ENCODE measurements at places on chromosomes 4 and X.

DNA sequence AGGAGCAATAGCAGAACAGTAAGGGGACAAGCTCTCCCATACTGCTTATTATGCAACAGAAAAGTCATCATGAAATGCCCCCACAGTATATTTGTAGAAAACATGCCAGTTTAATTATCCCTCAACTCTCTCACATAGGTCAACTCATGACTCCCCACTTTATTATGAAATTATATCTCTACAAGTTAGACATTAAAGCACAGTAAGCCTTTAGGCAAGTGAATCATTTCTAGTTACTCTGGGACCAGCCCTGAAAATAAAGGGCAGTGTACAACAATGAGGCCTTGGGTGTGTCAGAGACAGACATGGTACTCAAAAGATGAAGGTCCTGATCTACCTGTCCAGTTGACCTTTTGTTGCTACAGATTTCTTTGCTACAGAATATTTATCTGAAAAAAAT is 191.9 kb downstream of the FBXW7 start:
- no peak for DNase-seq

DNA sequence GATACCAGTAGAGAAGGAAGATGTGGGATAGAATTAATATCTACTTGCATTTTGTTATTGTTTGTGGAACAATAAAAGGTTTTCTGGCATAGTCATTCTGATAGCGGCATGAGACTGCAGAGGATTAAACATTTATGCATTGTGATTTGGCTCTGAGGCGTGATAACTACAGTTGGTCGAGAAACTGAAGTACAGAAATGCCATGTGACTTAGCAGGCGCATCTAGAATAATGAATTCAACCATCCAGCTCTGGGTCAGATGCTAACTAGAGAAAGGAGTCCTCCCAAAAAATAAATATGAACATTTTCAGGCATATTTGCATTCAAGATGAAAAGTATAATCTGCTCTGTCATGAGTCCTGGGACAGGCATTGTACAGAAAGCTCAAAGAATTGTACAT is 62.8 kb downstream of the CCSER1 start:
- DNase-seq: no peak

DNA sequence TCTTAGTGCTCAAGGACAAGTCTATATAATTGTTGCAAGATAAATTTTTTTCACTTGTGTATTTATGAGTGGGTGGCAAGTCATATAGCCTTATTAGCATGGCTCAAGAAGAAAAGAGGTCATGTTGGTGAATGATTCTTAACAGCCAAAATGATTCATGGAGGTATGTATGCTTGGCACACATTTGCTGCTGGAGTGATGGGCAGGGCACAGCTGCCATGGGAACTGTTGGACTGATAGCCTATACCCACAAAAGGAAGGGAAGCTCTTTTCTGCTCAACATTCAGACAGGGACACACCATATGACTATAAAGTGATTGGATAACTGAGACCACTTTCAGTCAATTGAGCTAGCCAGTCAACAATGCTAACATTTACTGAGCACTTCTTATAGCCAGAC is 46.8 kb upstream of the PITX2 start:
- no peak for DNase-seq

DNA sequence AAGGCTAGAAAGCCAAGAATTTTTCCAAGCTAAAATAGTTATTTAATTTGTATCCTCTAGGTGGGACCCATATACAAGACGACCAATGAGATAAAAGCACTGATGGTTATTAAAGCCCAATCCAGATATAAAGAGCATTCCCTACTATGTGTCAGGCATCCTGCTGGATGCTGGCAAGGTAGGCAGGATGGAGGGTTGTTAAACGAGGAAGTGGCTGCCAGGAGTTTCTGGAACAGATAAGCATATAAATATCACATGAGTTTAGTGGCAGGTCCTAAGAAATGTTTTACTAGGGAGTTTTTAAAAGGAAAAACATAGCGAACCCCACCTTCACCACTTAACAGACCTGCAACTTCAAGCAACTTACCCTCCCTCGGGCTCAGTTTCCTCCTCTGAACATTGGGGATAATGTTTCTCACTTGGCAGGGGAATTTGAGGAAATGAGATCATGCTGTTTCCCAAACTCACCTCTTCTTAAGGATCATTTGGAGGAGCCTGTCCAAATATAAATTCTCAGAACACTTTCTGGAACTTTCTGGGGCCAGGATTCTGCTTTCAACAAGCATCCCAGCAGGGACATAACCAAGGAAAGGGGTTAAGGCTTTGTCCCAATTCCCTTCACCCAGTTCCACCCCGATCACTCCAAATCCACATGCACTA is 94.3 kb upstream of the LDB2 start:
- no peak for DNase-seq

GRCh38 chr4:136203199-136203598 is 1329.1 kb downstream of the PCDH18 start:
- DNase-seq: no peak

- DNase-seq: peak; percentile 64
Observed at GRCh38 chr4:6546681-6547447, 28.1 kb upstream of the MAN2B2 start.

DNA sequence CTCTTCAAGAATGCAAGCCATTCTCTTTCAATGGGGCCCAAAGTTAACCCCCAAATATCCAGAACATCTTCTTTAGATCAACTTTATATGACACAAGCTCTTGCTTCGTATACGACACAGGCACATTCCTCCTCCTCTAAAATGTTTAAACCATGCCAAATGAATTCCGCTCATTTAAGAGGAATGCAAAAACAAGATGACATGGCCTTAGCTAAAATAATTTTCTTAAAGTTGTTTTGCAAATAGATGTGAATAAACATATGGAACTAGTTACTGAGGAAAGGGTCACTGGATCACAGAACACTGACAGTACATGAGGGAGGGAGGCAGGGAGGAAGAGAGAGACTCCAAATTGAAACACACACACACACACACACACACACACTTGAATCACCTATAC is 97.4 kb downstream of the RASL11B start:
- DNase-seq: no peak

DNA sequence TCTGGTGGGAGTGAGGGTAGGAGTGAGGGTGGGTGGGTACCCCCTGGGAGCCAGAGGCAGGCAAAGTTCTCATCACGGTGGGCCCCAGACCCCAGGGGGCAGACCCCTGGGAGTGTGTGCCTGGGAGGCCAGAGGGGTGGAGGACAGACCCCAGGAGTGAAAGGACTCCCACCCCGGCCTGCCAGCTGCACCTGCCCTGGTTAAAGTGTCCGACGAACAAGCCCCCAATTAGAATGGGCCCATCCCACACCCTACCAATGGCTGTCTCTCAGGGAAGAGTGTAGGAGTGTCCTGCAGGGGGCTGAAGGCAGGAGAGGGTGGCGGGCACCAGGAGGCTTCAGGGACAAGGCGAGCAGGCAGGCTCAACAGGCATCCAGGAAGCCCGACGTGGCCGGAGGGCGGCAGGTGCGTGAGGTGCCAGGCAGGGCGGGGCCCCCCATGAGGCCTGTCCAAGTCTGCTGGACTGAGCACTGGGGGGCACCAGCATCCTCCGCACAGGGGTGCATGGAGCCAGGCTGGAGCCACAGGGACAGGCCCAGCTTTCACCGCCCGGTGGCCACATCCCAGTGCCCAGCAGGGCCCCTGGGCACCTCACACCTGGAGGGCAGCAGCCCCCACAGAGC is 8.7 kb downstream of the PDE6B start:
- no peak for DNase-seq

- peak; percentile 35 for DNase-seq
Observed at GRCh38 chr4:61301271-61301670, 101.1 kb downstream of the ADGRL3 start.

DNA sequence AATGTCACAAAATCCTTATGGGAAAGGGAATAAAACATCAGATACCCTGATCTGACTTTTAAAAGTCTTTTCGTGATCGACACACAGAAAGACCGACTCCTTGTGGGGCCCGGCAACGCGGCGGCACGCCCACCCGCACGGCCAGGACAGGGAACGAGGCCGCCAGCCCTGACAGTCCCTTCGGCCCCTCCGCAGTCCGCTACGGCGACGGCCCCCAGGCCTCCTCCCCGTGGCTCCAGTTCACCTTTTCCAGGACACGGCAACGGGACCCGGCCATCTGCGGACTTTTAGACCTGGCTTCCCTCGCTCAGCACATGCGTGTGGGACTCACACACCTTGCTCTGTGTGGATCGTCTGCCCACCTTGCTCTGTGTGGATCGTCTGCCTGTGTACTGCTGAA is 33.6 kb upstream of the GTPBP6 start:
- no peak for DNase-seq

GRCh38 chr4:92099861-92100260 is 203.9 kb upstream of the GRID2 start:
- no peak for DNase-seq

DNA sequence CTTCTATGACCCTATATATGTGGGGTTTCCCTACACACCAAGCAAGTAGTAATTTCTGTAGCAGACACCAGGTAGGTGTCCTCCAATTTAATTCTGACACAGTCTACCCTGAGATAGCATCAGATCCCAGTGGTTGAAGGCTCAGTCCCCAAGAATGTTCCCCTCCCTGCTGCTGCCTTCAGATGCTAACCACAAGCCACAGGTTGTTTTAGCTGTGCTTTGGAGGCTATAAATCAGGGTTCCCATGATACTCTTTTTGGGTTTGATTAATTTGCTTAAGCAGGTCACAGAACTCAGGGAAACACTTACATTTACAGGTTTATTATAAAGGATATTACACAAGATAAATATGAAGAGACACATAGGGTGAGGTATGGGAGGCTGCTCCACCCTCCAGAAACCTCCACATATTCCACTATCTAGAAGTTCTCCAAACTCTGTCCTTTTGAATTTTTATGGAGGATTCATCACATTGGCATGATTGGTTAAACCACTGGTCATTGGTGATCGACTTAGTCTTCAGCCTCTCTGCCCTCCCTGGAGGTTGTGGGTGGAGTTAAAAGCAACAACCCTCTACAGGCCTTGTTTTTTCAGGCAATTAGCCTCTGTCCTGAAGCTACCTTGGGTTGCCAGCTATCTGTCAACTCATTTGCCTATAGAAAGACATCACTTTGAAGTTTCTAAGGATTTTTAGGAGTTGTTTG is 50.8 kb downstream of the GRIA2 start:
- DNase-seq: no peak

GRCh38 chrX:5142644-5143043 is 1086.0 kb downstream of the NLGN4X start:
- no peak for DNase-seq
